ENCODE measurements at places on chromosomes 1 and 21.

GRCh38 chr1:183063349-183063748, 40.1 kb downstream of the LAMC1 start:
- no peak for DNase-seq

GRCh38 chr1:31658721-31659120, 14.0 kb upstream of the PEF1 start:
- DNase-seq = no peak

DNA sequence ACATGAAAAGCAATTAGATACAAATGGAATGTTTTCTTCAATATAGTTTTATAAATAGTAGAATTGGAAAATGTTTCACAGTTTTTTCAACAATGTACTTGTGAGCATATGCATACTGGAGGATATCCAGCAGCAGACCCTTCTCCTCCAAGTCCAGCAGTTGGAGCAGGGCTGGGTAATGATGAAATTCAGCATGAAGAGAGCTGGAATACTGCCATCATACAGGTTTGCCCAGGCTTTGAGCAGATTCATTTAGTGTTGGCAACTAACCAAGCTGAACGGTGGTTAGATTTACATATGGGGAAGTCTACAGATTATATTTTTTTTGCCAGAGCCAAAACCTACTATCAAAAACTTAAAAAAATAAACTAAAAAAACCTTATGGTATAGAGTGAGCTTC, 38.3 kb downstream of the WDR3 start:
- DNase-seq = no peak

DNA sequence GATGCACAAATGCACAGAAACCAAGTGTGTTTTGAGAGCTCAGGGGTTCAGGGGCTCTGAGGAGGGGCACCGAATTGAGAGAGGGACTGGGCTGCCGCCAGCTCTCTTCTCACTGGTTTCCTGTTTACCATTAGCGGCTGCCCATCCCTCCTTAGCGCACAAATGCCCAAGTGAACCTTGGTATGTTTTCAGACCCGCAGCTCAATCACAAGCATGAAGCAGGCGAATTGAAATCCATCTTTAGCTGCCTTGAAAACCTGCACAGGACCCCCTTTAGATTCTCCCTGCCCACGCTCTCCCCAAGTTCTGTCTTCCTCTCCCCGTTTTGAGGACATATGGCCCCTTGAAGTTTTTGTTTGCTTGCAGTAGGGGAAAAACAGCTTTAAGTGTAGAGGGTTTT, 61.1 kb upstream of the ACOT11 start:
- no peak for DNase-seq

- DNase-seq = no peak
These were observed 844.1 kb downstream of the LTN1 start for GRCh38 chr21:28148400-28149064.

GRCh38 chr1:51541313-51542050, 22.4 kb upstream of the EPS15 start:
- DNase-seq = no peak

GRCh38 chr1:14304381-14304865, 294.1 kb upstream of the KAZN start:
- no peak for DNase-seq

DNA sequence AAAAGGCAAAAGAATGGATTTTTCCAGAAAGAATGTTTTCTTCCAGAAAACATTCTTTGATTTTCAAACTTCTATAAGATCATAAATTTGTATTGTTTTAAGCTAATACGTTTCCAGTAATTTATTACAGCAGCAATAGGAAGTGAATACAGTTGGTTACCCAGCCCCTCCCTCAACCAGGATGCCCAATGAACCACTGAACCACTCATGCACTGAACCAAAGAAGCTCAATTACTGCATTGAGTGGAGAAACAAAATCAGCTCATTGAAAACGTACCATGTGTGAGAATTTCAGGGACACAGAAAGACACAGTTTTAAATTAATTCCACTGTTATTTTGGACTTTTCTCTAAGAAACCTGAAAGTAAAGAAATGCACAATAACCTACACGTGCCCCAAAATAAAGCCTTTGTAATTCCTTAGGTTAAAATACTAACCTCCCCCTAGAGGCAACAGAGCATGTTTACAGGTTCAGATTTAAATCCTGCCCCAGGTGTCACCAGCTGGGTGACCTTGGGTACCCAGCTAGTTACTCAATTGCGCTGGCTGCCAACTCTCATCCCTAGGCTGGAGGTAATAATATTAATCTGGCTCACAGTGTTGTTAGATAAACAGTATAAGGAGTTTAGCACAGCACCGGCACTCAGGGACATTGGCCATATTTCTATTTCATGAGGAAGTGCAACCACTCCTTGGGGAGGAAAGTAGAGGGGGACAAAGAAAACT, 111.7 kb downstream of the NMNAT2 start:
- no peak for DNase-seq

DNA sequence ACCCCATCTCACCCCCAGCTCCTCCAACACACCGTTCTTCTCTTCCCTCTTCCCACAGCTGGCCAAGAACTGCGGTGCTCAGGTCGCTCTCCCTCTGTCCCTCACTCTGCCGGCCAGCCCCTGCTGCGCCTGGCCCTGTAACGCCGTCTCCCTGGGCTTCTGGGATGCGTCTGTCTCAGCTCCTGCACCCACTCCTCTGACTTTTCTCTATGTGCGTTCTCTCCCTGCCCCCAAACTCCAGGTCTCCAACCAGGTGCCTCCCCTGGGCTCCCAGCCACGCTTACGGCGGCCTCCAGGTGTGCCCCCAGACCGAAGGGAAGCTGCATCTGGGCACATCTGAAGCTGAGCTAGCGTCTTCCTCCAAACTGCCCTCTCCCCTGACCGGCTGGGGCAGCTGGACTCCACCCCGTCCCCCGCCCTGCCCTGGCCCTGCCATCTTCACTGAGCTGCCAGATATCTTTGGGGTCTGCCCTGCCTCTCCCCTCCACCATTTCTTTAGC, 2.6 kb downstream of the KRTAP10-12 start:
- no peak for DNase-seq

DNA sequence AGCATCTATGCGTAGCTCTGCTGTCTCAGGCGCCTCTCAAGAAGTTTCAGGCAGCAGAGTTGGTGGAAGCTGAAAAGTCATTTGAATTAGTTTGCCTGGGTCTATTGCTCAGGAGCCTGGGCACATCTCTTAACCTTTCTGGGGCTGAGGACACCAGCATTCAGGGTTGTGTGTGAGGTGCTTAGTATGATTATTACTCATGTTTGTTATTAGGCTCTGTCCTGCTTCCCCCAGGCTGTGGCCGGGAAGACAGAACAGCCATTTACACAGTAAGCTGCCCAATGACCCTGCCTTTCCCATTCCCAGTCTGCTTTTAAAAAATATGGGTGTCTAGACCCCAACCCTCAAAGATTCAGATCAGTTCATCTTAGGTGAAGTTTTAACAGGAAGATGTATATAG, 53.9 kb upstream of the CACNA1E start:
- no peak for DNase-seq

DNA sequence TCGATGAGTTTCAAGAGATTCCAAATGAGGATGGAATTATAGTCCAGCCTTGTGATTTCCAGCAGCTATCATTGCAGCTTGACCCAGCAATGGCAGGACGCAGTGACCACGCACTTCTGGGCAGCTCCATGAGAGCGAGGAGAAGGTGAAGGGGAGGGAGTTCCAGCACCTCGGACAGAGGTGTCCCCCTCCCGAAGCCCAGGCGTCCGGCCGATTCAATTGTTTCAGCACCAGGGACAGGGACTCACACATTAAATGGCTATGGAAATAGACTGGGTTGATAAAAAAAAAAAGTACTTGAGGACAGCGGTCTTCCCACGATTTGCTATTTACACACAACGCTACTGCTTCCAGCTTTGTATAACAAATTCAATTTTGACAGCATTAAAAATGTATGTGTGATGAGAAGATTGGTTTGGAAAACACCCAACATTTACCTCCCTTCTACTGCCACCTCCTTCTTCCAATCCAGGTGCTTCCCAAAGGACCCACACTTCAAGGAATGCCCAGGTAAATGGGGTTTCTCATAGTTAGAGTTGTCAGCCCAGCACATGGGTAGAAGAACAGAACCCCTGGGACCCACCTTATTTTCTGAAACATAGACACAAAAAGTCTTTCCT, 71.8 kb downstream of the DISP3 start:
- peak; percentile 86 for DNase-seq

DNA sequence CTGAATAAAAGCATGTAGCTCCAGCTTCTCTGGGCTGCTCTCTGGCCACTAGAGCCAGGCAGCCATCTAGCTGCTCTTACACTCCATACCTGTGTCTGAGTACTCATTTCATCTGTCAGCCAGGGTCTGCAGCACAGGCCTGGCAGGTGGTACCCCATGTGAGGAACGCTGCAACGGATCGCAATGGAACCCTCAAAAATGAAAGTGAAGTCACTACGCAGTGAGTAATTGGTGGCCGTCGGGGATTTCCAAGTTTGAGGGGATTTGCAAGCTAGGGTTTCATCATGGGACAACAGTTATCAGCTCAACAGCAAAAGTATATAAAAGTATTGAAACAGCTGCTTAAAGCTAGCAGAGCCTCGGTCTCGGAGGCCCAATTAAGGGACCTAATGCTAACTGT, 186.7 kb downstream of the HFM1 start:
- DNase-seq = no peak

GRCh38 chr1:6163973-6164617, 16.0 kb downstream of the CHD5 start:
- DNase-seq = no peak

DNA sequence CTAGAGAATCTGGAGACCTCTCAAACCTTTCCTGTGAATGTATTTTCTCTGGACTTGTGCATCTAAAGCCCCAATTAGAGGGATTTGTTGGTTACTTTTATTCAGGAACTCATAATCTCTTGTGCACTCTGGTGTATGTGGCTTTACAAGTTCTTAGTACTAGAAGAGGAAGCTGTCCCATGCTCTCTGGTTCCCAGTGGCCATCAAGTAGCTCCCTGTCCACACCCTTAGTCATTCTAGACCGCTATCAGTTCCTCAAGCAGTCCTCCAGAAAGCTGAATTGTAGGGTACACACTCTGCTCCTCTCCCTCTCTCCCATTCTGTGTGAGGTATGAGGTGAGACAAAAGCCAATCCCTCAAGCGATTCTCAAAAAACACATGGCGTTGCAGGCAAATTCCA, 470.3 kb downstream of the PTPRC start:
- DNase-seq = no peak

DNA sequence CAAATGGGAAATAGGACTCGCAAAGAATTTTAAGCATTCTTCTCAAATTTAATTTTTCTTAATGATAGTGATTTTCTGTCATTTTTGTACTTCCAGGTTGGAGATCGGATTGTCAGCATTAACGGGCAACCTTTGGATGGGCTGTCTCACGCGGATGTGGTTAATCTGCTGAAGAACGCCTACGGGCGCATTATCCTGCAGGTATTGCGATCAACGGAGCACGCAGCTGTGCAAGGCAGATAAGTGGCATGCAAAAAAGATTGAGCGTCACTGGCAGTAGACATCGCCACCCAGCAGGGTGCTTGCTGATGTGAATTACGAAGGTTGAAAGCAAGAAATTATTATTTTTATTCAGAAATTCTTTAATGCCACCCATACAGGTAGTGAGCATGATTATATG, 65.9 kb upstream of the L1TD1 start:
- no peak for DNase-seq

DNA sequence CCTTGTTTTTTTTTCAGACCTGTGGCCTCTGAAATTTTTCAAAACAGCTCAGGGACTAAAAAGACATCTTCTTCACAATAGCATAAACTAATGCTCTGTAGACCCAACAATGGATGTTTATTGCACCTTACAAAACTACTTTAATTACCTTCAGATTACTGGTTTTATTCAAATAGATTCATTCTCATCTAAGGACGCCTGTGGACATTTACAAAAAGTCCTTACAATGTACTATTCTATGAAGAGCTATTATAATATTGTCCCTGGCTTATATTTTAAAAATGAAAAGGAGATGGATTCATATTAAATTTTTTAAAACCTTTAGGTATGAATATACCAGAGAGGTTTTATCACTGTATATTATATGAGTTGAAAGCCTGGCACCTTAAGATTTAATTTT, 238.4 kb upstream of the NR5A2 start:
- no peak for DNase-seq

DNA sequence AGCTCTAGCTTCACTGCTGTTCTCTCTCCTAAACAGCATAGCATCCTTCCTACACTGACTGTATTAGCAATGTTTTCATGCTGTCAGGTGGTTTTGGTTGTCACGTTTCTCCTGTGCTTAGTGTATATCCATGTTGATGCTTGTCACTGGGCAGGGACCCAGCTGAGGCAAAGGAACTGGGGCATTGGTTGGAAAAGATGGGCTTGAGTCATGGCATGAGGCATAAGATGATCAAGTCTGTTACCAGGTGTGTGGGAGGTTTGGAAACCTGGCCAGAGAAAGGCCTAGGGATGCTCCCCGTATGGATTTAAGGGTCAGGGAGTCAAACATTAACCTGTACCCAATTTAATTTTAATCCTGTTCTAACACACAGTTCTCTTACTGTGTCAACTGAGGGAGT, 69.6 kb downstream of the OSBPL9 start:
- DNase-seq = no peak

- no peak for DNase-seq
These were observed 34.1 kb downstream of the OPTC start for GRCh38 chr1:203528063-203528462.

- DNase-seq = no peak
These were observed 6.4 kb upstream of the PROK1 start for GRCh38 chr1:110444561-110444960.

- no peak for DNase-seq
These were observed 13.2 kb downstream of the IER5 start for GRCh38 chr1:181101581-181102226.

DNA sequence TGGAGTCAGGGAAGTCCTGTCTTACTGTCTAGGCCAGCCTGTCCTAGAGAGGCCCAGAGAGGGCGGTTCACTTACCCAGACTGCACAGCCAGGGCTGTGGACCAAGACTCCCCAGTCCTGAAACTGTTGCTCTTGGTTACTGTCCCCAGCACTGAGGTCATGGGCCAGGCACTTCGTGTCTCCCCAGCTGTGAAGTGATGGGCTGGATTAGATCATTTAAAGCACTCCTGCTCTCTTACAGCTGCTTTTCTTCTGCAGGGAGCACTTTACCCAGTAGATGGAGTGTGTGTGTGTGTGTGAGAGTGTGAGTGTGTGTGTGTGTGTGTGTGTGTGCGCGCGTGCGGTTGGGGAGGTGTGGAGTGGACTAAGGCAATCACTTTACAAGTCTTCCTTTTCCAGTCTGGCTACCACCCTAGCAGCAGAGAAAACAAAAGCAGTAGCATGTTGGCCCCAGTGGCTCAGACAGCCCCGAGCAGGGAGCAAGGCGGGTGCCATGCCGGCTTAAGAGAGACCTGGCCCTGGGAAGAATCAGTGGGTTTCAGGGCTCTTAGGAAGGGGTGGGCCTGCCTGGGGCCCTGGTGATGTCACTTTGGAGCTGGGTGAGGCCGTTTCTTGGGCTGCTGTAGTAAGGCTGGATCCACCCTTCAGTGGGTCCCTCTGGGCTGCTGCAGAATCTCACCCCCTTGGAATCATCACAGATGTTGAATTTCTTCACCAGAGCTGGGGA, 2.4 kb downstream of the SPSB1 start:
- DNase-seq = peak; percentile 28

DNA sequence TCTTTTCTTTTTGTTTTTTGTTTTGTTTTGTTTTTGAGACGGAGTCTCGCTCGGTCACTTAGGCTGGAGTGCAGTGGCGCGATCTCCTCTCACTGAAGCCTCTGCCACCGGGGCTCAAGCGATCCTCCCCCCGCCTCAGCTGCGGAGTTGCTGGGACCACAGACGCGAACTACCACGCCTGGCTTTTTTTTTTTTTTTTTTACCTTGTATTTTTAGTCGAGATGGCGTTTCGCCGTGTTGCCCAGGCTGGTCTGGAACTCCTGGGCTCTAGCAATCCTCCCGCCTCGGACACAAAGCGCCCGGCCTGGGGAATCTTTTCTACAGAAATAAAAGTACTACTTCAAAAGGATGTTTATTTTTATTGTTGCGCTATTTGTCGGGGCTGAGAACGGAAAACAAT, 1.1 kb upstream of the SETDB1 start:
- no peak for DNase-seq
